WTC11 (cell line): ENCODE measurements at places on chromosomes 5 and 9.
A peak's percentile ranks its signal among the peaks of the same experiment; 100 is the strongest.

DNA sequence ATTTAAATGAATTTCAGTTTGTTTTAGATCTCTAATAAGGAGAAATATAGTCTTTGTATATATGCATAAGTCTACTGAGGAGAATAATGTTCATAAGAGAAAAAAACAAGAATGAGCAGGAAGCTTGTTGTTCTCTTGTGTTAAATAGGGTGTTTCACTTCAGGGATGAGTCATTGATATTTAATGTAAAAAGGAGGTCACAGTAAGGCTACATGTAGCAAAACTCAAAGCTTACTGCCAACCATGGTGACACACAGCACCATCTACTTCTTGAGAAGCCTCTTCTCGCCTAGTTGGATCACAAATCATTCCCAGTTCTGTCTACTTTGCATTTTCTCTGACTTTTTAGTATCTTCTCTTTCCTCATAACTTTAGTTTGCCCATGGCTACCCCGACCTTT lies 1466.0 kb upstream of the C9orf72 start:
- DNase-seq = no peak

DNA sequence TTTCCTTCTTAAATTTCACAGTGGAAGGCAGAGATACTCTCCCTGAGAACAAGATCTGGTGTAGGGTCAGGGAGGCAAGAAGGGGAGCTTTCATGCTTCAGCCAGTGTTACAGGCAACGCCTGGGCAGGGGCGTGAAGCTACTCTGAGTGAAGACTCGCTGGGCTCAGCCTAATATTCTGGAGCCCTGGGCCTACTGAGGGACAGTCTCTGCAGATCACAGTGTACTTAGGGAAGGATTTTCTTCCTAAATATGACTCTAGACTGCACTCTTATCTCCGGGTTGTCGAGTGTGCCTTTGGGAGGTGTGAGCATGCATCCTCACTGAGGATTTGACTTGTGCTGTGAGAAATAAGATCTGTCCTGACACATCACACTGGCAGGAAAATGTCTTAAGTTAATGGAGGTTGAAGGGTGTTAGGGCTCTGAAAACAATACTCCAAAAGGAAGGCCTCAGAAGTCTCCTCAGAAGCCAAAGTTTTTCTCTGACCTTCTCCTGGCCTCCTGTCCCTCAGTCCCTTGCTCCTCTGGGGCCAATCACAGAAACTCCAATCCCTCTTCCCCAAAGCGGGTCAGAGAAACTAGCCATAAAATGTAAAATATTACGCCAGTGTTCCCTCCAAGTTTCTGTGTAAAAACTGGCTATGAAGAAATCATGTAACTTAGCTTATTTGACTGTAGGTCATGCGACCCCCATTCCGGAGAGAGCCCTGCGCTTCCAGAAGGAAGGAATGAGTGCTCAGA lies 156.8 kb upstream of the TBC1D2 start:
- DNase-seq = no peak

DNA sequence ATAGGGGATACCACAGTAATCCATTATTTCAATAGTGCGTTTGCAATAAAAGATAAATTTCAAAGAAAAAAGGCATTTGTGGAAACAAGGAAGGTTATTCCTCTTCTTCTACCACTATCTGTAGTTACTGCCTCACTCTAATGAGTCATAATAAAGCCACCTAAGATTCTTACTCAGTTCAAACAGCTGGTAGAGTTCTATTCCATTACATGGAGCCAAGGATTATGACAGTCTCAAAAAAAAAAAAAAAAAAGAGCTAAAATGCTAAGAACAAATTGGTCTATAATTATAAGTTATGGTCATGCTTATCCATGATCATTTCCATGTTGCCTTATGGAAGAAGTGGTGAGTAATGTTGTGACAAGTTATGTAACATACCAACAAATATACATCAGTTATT lies 46.3 kb downstream of the DENND1A start:
- DNase-seq = no peak

- no peak for DNase-seq
Measured at GRCh38 chr5:138942861-138943260, 67.7 kb upstream of the LRRTM2 start.

DNA sequence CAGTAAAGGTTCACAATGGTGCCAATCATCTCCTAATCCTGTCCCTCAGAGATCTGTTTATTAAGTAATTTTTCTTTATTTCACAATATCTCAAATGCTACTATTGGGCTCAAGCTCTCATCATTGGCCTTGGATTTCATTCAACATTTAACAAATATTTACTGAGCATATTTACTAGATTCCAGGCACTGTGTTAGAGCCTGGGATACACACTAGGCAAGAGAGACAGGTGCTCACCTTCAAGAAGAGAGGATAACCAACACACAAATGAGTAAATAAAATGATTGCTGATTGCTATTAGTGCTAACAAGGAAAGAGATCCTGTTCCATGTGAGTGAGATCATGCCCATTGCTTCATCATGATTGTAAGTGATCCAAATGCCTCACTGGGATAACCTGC lies 27.4 kb downstream of the PPP2R2B start:
- no peak for DNase-seq

DNA sequence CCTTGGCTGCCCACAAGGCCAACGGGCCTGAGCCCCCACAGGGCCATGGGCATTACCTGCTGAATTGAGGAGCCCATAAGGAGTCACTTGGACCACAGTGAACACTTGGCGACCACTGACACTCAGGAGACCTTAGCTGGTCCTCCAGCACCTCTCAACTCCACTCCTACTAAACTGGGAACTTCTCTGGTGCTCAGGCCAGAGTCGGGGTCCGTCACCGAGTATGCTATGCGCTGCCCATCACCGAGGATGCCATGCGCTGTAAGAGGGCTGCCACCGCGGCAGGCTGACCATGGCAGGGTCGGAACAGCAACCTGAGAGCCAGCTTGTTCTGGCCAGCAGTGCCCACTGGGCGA lies 600 bp upstream of the SQSTM1 start:
- DNase-seq = peak; percentile 32
